ENCODE measurements at places on chromosomes 4 and X. TPM values are rescaled to one million over a fixed set of nuclear protein-coding genes. Genes with fewer than 3 reads are reported as not detected.
A peak's percentile ranks its signal among the peaks of the same experiment; 100 is the strongest.

DNA sequence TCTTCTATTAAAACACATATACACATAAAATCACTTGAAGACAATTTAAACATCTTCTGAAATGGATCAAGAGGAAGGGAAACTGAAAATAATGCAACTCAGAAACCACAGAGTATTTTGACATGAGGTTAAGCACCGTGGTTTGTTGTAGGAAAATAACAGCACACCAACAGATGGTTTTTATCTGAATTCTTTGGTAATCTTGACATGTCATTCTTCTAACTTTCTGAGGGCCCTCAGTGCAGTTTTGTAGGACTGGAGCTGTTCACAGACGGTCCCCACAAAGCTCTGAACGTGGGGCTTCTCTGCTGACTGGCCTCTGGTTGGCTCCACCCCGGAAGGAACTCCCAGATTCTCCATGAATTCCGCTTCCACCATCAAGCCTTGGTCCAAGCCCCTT lies 16.0 kb upstream of the TLR8 start:
- DNase-seq, result no peak

GRCh38 chr4:38684951-38685844 lies 21.2 kb downstream of the KLF3 start:
- no peak for DNase-seq

DNA sequence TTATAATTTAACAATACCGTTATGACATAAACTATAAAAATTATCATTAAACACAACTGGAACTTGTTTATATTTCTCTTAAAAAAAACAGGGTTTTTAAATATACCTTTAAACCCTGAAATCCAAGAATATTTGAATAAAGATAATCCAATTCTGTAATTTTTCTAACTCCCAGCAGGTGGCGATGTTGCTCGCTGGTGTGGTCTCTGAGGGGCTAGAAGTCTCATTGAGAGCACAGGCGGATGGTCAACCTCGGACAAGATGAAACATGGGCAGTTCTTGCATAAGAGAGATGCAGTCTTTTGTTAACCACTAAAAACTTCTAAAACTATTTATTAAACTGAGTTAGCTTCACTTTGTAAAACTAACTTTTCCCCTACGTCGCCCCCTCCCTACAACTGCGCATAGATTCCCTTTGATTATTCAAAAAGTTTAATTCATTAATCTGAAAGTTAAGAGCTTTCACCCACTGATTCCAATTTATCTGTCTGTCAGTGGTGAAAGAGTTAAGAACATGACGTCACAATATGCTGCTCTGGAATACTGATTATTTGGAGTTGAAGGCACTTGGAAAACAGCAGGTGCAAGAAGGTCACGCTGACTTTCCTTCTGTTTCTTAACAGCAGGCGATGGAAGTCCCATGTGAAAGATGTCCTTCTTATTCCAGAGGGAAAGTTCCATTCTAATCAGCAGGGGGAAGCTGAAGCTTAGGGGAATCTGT lies 29.5 kb downstream of the DMP1 start:
- peak; percentile 36 for DNase-seq

- DNase-seq, result no peak
Measured at GRCh38 chr4:45663628-45664081, 460.2 kb downstream of the GABRG1 start.

DNA sequence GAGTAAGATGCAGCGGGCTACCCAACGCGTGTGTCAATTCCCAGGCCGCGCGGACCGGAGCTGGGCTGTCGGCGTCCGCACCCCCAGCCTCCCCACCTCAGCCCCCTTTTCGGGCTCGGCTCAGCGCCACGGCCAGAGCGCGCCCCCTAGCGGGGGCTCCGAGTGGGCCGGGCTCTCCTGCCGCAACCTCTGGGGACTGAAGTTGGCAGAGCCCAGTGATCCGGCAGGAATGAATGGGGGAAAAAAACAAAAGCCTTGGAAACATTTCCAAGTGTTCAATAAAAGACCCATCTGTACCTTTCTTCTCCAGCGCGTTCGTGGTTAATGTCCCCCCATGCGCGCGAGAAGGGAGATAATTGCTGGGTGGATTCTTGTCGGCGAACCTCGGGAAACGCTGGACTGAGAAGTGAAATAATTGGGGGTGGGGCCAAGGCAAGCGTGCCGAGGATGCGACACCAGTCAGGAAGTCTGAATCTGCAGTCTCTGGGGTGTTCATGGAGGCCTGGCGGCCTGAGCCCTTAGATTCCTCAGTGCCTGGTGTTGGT lies 5.2 kb upstream of the ARX start:
- DNase-seq, result peak; percentile 47

GRCh38 chr4:169909479-169909878 lies 116.7 kb downstream of the MFAP3L start:
- no peak for DNase-seq

DNA sequence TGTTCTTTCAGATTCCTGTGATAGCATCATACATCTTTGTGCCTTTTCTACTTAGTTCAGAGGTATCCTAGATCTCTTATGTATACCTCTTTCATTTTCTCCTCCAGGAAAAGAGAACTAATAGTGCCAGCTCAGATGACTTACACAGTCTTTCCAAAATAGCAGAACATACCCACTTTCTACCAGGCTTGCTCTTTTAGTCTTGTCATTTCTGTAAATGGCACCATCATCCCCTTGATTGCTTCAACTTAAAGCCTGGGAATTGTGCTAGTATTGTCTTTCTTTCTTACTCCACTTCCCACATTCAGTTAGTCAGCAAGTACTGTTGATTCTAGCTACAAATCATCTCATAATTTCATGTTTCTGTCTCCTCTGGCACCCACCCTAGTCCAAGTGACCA lies 5.1 kb downstream of the APEX2 start:
- DNase-seq, result no peak

GRCh38 chr4:80362578-80363181 lies 27.1 kb downstream of the CFAP299 start:
- no peak for DNase-seq

- no peak for DNase-seq
Measured at GRCh38 chr4:183838987-183839712, 66.0 kb upstream of the STOX2 start.

- peak; percentile 2 for DNase-seq
Measured at GRCh38 chr4:112031712-112032328, 113.4 kb upstream of the FAM241A start.

- no peak for DNase-seq
Measured at GRCh38 chrX:10949541-10949940, 161.6 kb upstream of the HCCS start.

- no peak for DNase-seq
Measured at GRCh38 chrX:15474028-15474427, 19.1 kb downstream of the PIR start.

- DNase-seq, result no peak
Measured at GRCh38 chr4:1998296-1998695, 10.5 kb downstream of the NELFA start.

GRCh38 chr4:40261231-40262076 lies 64.6 kb downstream of the RHOH start:
- DNase-seq, result no peak

DNA sequence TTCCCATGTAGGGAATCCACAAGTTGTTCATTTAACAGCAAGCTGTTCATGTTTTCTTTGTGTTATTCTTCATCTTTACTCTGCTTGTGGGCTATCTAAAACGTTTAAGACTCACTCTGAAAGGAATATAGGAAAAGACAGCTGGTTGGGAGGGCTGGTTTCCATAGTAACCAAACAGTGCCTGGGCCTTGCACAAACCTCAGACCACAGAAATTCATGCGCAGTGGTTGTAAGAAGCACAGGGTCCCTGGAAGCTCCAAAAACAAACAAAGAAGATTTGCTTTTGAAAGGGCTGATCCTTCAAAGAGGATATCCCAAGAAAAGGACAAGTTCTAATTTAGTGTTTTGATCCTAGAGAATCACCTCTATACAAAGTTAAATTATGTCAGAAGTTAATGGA lies 7.8 kb downstream of the SERTM2 start:
- DNase-seq, result no peak

DNA sequence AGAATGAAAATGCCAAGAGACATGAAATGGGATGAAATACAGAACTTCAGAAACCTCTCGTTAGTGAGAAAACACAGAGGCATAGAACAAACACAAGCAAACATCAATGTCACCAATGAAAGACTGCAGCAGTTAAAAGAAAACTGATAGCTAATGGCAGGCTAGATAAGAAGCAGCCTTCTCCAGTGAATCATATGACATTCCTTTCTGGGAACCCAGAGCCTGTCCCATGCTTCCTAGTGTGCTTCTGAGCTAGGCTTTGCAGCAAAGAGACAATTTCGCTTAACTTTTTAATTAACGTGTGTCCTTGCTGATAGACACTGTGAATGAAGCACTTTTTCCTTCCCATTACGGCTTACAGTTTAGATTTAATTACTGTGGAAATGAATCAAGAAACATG lies 444.6 kb downstream of the IL15 start:
- DNase-seq, result no peak

GRCh38 chr4:189285377-189285776 lies 655.3 kb upstream of the FRG1 start:
- no peak for DNase-seq

DNA sequence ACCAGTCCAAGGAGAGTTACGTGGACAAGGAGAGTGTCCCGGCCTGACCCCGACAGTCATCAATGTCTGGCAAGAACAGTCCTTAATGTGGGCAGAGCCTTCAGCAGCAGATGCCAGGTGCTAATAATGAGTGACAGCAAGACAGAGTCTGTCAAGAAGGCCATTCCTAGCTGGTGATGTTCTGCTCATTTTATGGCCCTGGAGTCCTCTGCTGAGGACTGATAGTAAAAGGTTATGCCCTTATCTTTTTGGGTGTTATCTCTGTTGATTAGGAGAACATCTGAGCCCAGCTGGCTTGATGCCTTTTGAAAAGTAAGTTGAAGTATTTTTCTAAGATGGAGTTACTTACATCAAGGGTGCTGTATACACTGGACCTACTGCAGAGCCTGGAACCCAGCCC lies 67.3 kb downstream of the SLC34A2 start:
- DNase-seq, result no peak

GRCh38 chr4:153787575-153787974 lies 1.3 kb downstream of the SFRP2 start:
- DNase-seq, result no peak

- no peak for DNase-seq
Measured at GRCh38 chr4:26866781-26867180, 6.1 kb downstream of the STIM2 start.

DNA sequence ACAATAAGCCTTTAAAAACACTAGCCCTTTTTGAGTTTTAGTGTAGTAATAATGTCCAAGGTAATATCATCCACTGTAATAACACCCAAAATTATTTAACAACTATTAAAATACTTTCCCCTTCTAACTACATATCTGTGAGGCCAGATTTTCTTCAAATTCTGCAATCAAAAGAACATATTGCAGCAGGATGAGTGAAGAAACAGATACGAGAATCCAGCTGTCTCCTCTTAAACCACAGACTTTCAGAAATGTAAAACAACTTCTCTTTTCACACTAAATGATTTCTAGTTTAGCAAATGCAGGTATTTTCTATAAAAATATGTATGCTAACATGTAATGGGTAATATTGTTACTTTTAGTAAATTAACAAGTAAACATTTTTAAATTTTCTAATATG lies 148.9 kb downstream of the PRDM5 start:
- DNase-seq, result no peak

GRCh38 chr4:87718217-87718835 lies 68.2 kb downstream of the DMP1 start:
- DNase-seq, result no peak

DNA sequence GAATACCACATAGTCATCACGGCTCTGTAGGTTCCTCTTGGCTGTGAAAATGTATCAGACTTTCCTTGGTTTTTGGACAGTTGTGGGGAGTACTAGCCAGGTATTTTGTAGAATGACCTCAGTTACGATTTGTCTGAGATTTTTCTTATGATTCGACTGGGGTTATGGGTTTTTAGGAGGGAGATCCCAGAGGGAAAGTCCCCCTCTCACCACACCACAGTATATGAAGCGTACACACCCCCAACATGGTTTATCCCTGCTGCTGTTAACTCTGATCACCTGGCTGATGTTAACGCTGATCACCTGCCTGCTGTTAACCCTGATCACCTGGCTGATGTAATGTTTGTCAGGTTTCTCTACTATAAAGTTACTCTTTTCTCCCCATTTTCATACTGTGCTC lies 72.6 kb downstream of the ANAPC4 start:
- no peak for DNase-seq

- no peak for DNase-seq
Measured at GRCh38 chrX:111914398-111915090, 38.6 kb downstream of the TRPC5OS start.

- no peak for DNase-seq
Measured at GRCh38 chr4:151420250-151420807, 11.4 kb downstream of the FHIP1A start.

DNA sequence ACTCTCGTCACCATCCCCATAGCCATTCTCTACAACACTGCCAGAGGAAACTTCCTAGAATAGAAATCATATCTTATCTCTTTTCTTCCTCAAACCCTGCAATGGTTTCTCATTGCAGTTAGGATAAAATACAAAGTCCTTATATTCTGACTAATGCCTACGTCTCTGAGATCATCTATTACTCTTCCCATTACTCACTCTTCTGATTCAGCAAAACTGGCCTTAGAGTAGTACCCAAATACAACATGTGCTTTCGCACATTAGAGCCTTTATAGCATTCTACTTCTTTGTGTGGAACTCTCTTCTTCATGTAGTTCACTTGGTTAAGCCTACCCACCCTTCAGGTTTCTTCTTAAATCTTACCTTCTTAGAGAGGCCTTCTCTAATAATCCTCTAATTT lies 28.0 kb downstream of the LHFPL1 start:
- DNase-seq, result no peak

TRIM75 gene
- not detected for total RNA-seq

DMRTC1B gene
- total RNA-seq, result 0.41 TPM

ART3 gene
- total RNA-seq, result 2.9 TPM

ZFX gene
- total RNA-seq, result 46.1 TPM

TLL1 gene
- total RNA-seq, result 2.9 TPM

CXCL10 gene
- total RNA-seq, result not detected

MEPE gene
- 1.2 TPM for total RNA-seq

ADH7 gene
- not detected for total RNA-seq

KLB gene
- under 0.01 TPM for total RNA-seq

UGT2A1 gene
- not detected for total RNA-seq

CSAG2 gene
- total RNA-seq, result not detected

ADH1A gene
- not detected for total RNA-seq

ENPP6 gene
- 1.6 TPM for total RNA-seq

GC gene
- not detected for total RNA-seq

USP26 gene
- not detected for total RNA-seq

SSX1 gene
- total RNA-seq, result not detected

CENPI gene
- 7.7 TPM for total RNA-seq

ZNF157 gene
- 4.9 TPM for total RNA-seq

GYPE gene
- total RNA-seq, result 1.2 TPM

CRLF2 gene
- total RNA-seq, result not detected

RRH gene
- 0.41 TPM for total RNA-seq

H2BW2 gene
- not detected for total RNA-seq

All from frontal cortex (tissue), 4 donors.